T-helper 1 cell treated with Interleukin-12 subunit alpha and Interleukin-12 subunit beta and Interleukin-4 antibody, amounts not matched to agents 30 ng/mL and 1 ng/mL, for 36 hours (primary cell): ENCODE measurements at places on chromosomes 16 and 17. TPM values are rescaled to one million over a fixed set of nuclear protein-coding genes. Genes with fewer than 3 reads are reported as not detected.

MT4 gene
- total RNA-seq = not detected in 2 replicates

TBC1D28 gene
- not detected in 2 replicates for total RNA-seq

PDILT gene
- total RNA-seq = not detected in 2 replicates

KRT13 gene
- not detected in 2 replicates for total RNA-seq

RAC3 gene
- total RNA-seq = 5.0 and 6.7 TPM in 2 replicates

RAB26 gene
- total RNA-seq = 0.44 TPM in 1 of 2 replicates, not detected in the other

DNAAF8 gene
- total RNA-seq = 0.56 TPM in 1 of 2 replicates, not detected in the other

WNT9B gene
- total RNA-seq = not detected in 2 replicates

MLKL gene
- 34.0 and 34.9 TPM in 2 replicates for total RNA-seq

AATK gene
- total RNA-seq = 0.39 and 0.54 TPM in 2 replicates

DHODH gene
- total RNA-seq = 11.2 and 11.4 TPM in 2 replicates

HAP1 gene
- total RNA-seq = 0.05 TPM in 2 replicates

EFNB3 gene
- total RNA-seq = 0.05 TPM in 1 of 2 replicates, not detected in the other

MRPL45 gene
- total RNA-seq = 26.0 and 26.8 TPM in 2 replicates

KDM8 gene
- total RNA-seq = 17.2 and 18.9 TPM in 2 replicates

STAC2 gene
- not detected in 2 replicates for total RNA-seq

HS3ST3B1 gene
- total RNA-seq = 51.0 and 53.9 TPM in 2 replicates

NXPH3 gene
- total RNA-seq = not detected in 2 replicates

CYGB gene
- 0.29 TPM in 2 replicates for total RNA-seq

TBC1D3I gene
- total RNA-seq = 0.69 and 2.6 TPM in 2 replicates

SAMD14 gene
- total RNA-seq = 2.0 and 2.7 TPM in 2 replicates

MYH11 gene
- total RNA-seq = not detected in 2 replicates

NAGPA gene
- 14.5 and 14.9 TPM in 2 replicates for total RNA-seq

KRTAP4-6 gene
- not detected in 2 replicates for total RNA-seq

CTRB1 gene
- not detected in 2 replicates for total RNA-seq

RBFOX1 gene
- total RNA-seq = not detected in 2 replicates

KCTD19 gene
- 0.10 TPM in 1 of 2 replicates, not detected in the other for total RNA-seq

SDF2 gene
- total RNA-seq = 49.9 TPM in 2 replicates

NEK8 gene
- total RNA-seq = 5.4 and 6.5 TPM in 2 replicates

ZDHHC1 gene
- total RNA-seq = 0.15 and 0.42 TPM in 2 replicates

GOSR2 gene
- 64.8 and 67.1 TPM in 2 replicates for total RNA-seq

RNF222 gene
- total RNA-seq = 0.07 TPM in 1 of 2 replicates, not detected in the other

NOG gene
- not detected in 2 replicates for total RNA-seq

OTOP3 gene
- total RNA-seq = not detected in 2 replicates

TP53TG3E gene
- not detected in 2 replicates for total RNA-seq

GRIN2A gene
- total RNA-seq = not detected in 2 replicates

DOC2B gene
- total RNA-seq = 5.0 and 6.6 TPM in 2 replicates

KRTAP1-1 gene
- not detected in 2 replicates for total RNA-seq

MLYCD gene
- 5.6 and 6.2 TPM in 2 replicates for total RNA-seq

GJC1 gene
- total RNA-seq = 1.3 and 1.4 TPM in 2 replicates

PPM1D gene
- total RNA-seq = 20.4 and 21.0 TPM in 2 replicates

C17orf50 gene
- not detected in 2 replicates for total RNA-seq

KRT39 gene
- not detected in 2 replicates for total RNA-seq

HEXD gene
- total RNA-seq = 59.1 and 60.3 TPM in 2 replicates

USP43 gene
- total RNA-seq = 0.12 and 0.17 TPM in 2 replicates

MOSMO gene
- 16.0 and 17.6 TPM in 2 replicates for total RNA-seq
